Hematopoietic multipotent progenitor cell treated with erythropoietin and hydrocortisone succinate and interleukin-3 and kit ligand, for 15 days (in vitro differentiated cells): ENCODE measurements at places on chromosomes 16 and 17.

DNA sequence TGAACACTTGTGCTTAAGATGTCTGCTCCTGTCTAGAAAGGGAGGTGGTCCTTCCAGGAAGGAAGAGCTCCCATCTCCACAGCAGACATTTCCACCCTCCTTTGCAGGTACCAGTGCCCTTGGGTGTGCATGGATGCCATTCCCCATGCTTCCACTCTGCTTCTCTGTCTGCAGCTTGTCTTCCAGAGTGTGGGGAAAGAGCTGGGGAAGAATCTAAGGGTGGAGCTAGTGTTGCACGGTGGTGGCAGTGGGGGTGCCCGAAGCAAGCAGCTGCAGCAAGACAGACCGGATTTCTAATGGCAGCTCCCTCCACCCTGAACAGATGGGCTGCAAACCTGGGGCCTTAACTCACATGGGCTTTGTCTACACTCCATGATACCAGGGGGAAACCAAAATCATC is 22.6 kb upstream of the HOXB13 start:
- no peak for DNase-seq

DNA sequence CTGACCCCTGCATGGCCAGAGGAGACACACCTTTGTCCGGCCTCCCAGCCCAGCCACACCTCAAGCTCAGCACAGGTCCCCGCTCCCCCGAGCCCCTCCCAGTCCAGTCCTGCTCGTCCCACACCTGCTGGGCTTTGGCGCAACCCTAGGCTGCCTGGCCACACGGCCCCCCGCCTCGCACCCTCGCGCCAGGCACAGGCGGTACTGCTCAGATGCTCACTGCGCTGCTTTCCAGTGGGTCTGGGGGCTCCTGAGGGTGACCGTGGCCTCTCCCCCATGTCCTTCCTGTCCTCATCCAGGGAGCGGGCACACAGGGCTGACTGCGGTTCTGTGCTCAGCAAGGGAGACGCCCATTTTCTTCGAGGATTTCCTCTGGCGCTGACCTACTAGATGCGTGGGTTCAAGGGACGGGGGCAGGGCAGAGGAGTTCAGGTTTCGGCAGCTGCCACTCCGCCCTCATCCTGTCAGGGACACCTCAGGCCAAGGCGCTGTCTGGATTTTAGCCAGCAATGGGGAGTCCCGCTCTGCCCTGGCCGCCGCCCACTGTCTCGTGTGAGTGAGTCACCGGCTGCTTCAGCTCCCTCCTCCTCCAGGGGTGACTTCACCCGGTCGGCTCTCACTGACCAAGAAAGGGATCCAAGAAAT is 118.0 kb upstream of the ZNF469 start:
- DNase-seq = peak; percentile 76

- no peak for DNase-seq
Observed at GRCh38 chr17:77959926-77960521, 1.5 kb downstream of the TNRC6C start.

DNA sequence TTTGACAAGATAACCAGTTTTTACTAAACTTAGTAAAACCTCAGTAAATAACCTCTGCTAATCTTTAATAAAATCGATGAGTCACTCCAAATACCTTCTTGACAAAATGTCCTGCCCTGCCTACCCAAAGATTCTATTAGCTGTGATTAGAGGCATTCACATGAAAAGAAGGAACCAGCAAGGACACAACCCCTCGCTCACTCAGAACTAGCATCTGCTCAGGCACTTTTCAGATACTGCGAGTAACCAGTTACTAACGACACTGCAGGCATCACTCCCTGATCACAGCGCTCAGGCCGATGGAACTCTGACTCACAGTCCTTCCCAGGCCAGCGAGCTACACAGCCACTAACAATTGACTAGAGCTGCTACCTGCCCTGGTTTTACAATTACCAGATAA is 24.3 kb downstream of the PELP1 start:
- no peak for DNase-seq

GRCh38 chr16:27272076-27272475 is 3.5 kb upstream of the NSMCE1 start:
- no peak for DNase-seq

DNA sequence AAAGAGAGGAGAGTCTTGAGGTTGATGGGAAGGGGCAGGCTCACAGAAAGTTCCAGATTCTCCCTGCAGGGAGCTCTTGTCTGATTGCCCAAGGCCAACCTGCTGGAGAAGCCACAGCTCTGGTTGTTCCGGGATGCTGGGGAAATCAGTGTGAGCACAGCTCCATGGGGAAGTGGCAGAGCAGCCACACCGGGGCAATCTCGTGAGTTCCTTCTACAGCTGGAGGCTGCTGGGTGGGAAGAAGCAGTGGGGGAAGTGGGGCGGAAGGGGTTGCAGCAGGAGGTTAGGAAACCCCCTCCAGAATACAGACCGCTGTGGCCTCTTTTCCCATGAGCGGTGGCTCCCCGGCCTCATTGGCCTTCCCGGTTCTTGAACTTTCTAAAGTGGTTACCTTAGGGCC is 34.0 kb downstream of the KIAA0513 start:
- no peak for DNase-seq

DNA sequence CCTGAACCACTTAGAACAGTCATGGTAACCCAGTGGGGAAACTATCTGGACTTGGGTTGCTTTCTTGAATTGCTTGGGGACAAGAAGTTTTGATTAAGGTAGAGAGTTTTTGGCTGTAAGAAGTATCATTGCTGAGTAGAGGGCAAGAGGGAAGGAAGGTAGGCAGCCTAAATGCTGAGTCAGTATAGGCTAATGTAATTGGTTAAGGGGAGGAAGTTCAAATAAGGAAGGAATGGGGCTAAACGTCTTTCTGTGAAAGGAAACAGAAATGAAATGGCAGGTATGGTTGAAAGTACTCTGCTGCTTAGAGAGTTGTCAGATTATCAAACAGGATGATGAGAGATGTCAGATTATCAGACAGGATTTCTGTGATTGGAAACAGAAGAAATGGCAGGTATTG is 20.3 kb downstream of the KPNB1 start:
- no peak for DNase-seq
